ENCODE measurements at places on chromosomes 4 and X.

- DNase-seq: no peak
Measured at GRCh38 chr4:57131849-57132742, 21.9 kb upstream of the IGFBP7 start.

DNA sequence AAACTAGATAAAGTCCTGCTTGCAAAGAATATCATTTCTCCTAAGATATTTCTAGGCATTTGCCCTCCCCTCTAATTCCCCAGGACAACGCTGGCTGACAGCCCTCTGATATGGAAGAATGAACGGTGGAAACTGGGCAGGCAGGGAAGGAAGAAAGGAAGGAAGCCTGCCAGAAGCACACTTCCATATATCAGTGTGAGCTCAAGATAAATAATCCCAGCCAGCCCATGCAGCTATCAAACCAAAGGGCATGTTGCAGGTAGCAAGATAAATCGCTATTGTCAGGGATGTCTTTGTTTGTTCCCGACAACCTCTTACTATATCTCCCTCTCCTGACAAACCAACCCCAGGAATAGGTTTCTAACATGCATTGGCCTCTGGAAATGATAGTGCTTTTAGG, 412.8 kb downstream of the HNRNPD start:
- no peak for DNase-seq

DNA sequence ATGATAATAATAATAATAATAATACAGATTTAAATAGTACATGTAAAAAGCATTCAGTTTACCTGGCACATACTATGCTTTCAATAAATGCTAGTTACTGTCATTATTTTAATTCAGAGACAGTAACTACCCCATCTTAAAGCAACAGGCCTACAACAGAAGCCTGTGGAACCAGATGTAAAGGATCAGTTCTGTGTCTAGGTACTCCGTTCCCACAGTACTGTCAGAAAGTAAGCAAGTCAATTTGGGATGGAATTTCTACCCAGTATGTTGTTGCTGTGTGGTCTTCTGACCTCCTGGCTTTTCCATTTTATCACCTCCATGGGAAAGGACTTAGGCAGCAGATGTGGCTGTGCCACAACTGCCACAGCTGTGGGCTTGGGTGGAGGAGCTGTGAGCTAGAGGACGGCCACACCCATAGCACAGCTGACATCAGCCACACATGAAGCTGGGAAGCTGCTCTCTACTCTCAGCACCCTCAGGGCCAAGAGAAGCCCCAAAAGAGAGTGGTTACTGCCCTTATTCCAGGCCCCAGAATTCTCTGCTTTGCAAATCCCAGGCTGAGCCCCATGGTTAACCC, 102.8 kb downstream of the CBR4 start:
- DNase-seq: no peak

GRCh38 chr4:180669680-180670079, 1573.5 kb upstream of the TENM3 start:
- DNase-seq: no peak

DNA sequence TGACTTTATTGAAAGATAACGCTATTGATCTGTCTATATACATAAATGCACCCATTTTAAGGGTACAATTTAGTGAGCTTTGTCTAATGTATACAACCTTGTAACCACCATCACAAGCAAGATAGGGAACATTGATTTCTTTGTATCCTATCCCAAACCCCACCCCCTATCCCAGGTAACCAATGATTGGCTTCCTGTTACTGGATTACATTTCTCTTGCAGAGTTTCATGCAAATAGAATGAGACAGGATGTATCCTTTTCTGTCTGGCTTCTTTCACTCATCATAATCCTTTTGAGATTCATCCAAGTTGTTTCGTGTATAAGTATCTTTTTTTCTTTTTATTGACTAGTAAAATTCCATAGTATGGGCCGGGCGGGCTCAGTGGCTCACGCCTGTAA, 1.6 kb upstream of the GRIPAP1 start:
- no peak for DNase-seq
